ENCODE measurements at places on chromosomes 12 and 14.
A peak's percentile ranks its signal among the peaks of the same experiment; 100 is the strongest.

DNA sequence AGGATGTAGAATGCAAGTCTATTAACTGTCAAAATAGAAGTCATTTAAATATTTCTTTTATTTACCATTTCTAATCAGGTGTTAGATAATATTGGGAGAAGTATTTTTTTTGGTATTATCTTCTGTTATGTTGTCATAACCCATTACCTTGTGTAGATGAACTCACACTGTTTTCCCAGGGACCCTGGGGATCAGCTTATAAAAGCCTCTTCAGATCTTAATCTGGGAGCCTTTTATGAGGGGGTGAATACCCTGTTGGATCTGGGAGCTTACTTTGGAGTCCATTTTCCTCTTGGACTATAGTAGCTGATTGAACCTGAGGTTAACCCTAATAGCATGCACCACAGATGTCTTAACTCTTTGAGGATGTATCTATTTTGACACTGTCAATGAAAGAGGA is 176.3 kb upstream of the ATP2B1 start:
- DNase-seq, result no peak

DNA sequence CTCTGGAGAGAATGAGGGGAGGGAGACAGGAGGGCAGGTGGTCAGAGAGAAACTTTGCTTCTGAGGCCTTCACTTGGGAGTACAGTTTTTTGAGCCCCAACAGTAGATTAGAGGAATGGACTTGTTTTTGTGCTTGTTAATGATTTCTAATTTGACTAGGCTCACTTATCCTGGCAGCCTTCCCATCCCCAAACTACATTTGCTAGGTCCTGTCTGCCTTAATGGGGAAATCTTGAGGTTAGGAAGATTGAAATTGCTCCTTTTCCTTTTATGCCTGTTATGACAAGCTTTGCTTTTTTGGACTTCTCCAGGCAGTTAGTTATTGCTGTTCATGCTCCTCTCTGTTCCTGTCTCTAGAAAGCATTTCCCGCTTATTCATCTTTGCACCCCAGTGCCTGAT is 37.7 kb downstream of the SYNE2 start:
- no peak for DNase-seq

- DNase-seq, result peak; percentile 8
These were observed 54.9 kb downstream of the BEGAIN start for GRCh38 chr14:100532154-100532861.

GRCh38 chr12:93183940-93184671 is 193.6 kb upstream of the NUDT4 start:
- DNase-seq, result peak; percentile 72

GRCh38 chr14:68633131-68633991 is 159.5 kb downstream of the ZFP36L1 start:
- no peak for DNase-seq

- DNase-seq, result no peak
These were observed 111.0 kb downstream of the MGAT4C start for GRCh38 chr12:86145156-86145555.
